Activated CD4-positive, alpha-beta memory T cell treated with anti-CD3 and anti-CD28 coated beads for 36 hours (primary cell): ENCODE measurements at places on chromosomes 6 and 20.

- DNase-seq, result no peak
These were observed 126.5 kb upstream of the JAG1 start for GRCh38 chr20:10800288-10800687.

- no peak for DNase-seq
These were observed 1.9 kb upstream of the IGF2R start for GRCh38 chr6:159966981-159967380.

- DNase-seq, result no peak
These were observed 210.9 kb downstream of the SLC24A3 start for GRCh38 chr20:19423097-19423899.

DNA sequence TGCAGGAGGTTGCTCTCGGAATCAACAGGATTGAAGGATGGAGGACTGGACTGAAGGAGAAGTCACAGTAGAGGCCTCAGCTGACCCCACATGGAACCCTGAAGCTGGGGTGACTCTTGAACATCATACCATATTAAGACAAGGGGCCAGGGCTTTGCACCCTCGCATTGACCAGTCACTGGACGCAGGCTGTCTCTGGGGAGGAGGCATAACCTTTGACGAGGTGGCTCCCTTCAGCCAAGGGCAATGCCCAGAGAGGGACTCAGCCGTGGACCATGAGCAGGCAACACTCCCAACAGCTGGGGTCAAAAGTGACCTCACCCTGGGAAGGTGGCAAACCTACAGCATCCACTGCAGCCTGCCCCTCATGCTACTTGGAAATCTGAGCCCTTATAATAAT is 21.7 kb downstream of the PACSIN1 start:
- no peak for DNase-seq

DNA sequence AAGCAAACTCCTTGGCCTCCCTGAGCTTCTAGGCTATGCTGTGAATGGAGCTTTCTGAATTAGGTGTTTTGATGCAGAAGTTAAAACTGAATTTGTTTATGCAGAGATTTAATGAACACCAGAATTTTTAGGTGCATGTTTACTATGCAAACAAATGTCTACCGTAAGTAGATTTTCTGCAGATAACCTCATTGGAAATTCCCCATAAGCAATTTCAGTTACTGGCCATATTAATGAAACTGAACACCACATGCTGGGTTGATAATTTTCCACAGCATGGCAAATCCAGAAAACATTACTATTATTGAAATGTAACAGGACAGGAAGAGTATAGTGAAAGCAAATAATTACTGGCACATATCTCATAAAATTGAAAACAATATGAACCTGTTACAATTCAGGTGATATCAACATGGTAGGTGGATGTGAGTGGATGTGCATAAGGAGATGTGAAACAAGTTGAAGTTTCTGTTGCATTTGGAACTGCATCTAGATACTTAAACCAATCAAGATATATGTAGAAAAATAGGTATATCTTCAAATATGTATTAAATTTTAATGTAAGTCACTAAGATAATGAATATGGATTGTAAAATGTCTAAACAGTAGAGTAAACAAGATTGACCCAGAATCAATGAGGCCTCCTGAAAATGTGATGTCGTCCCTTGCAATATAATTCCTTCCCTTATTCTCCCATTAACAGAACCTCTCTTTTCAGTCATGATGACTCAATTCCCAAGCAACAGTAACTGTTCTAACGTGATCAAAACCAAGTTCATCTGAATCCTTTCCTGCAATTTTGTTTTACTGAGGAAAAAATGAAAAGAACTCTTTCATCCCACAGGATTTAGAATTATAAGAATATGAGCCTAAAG is 11.0 kb downstream of the PTCHD4 start:
- DNase-seq, result no peak

DNA sequence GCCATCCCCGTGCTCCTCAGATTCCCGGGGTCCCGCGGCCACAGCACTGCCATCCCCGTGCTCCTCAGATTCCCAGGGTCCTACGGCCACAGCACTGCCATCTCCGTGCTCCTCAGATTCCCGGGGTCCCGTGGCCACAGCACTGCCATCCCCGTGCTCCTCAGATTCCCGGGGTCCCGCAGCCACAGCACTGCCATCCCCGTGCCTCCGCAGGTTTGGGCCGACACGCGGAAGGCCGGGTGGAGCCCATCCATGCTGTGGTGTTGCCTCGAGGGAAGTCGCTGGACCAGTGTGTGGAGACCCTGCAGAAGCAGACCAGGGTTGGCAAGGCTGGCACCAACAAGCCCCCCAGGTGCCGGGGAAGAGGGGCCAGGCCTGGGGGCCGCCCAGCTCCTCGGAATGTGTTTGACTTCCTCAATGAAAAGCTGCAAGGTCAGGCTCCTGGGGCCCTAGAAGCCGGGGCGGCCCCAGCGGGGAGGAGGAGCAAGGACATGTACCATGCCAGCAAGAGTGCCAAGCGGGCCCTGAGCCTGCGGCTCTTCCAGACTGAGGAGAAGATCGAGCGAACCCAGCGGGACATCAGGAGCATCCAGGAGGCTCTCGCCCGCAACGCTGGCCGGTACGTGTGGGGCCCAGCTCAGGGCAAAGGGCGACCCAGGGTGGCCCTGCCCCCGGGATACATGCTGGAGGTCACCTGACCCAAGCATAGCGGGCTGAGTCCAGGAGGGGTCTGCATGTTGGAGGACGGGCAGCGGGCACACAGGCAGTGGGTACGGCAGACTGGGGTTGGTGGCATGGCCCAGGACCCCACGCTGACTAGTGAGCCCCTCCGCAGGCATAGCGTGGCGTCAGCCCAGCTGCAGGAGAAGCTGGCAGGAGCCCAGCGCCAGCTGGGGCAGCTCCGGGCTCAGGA is 1.3 kb upstream of the LIME1 start:
- no peak for DNase-seq

DNA sequence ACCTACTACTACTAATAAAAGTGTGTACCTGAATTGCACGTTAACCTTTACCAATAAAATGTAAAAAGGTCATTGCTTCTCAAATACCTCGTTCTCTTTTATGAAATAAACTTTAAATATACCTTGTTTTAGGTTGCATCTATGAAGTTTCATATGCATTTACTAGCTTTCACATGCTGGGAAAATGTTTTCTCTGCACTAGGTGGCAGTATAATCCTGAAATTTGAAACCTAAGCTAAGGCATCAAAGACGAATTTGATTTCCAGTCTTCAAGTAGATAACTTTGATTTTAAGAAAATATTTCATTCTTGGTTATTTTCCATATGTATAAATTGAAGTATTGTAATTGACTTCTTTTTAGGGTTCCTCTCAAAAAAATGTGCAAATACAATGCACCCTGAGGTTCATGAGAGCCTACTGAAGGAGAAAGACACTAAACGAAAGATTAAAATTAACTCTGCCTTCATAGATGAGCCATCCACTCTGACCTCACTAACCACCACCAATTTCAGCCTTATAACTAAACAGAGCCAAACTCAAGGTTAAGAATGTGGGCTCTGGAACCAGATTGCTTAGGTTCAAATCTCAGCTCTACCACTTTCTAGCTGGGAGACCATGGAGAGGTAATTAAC is 7.3 kb upstream of the COL9A1 start:
- DNase-seq, result no peak

GRCh38 chr6:124797224-124797623 is 165.0 kb upstream of the RNF217 start:
- DNase-seq, result no peak

DNA sequence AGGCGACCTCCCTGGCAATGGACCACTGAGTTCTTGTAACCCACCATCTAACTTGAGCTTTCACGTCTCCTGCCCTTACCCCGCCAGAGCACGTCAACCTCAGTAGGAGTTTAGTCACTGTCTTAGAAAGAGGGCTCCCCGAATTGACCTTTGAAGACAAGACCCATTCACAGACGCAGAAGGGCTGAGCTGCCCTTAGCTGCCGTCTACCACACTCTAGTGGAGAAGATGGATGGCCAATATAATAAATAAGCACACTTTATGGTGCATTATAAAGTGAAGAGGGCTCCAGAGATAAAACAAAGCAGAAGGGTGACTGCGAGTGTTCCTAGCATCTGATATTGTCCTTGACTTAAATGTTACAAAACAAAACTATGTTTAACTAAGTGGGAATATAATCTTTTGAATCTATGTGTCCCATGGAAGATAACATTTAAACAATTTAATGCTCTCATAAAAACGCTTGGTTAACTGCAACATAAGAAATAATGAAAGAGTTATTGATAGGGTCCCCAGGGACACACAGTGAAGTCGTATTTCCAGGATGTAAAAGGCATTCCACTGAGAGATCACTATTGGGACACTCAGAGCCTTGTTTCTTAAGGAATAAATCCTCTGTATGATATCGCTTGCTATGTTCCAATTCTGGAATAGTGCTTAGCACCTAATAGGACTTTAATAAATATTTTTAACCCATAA is 261.1 kb downstream of the THBS2 start:
- no peak for DNase-seq

- DNase-seq, result no peak
These were observed 45.3 kb downstream of the PRR18 start for GRCh38 chr6:166262743-166263515.

GRCh38 chr6:117552618-117553017 is 49.7 kb downstream of the GOPC start:
- DNase-seq, result no peak

DNA sequence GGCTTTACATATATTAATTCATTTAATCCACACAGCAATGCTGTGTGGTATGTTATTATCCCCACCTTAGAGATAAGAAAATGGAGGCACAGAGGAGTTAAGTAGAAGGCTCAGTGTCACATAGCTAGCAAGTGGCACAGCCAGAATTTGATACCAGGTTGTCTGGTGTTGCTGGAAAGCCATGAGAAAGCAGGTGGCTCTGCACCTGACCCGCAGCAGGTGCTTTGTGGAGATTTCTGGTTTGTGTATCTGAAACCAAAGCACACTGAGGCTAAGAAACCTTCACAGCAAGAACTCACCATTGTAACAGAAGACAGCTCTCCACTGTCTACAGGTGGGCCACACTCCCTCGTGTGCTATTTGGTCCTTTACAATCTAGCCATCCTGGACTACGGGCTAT is 7.5 kb downstream of the ELMO2 start:
- DNase-seq, result no peak

DNA sequence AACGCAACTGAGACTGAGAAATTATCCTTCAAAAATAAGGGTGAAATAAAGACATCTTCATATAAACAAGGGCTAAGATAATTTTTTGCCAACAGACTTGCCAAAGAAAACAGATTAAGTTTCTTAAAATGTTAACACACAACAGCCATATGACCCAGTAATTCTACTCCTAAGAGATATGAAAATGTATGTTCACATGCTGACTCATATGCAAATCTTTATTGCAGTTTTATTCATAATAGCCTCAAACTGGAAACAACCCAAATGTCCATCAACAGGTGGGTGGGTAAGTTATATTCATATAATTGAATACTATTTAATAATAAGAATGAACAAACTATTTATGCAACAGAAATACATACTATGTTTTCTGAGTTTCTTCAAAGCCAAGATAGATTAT is 140.1 kb downstream of the REV3L start:
- no peak for DNase-seq

DNA sequence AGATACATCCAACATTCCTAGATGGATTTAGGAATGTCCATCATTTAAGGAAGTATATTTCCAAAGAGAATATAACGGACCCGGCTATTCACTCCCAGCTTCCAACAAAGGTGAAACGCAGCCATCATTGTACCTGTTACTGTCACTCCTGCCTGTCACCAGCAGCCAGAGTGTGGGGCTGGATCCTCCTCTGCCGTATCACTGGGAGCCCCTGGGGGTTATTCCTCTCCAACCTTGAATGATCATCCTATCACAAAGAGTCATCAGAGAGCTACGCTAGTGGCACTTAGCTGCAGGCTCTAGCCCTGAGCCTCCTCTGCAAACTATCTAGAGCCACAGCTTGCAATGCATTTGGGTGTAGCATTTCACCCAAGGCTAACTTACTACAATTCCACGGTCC is 73.6 kb upstream of the NHSL1 start:
- DNase-seq, result no peak

DNA sequence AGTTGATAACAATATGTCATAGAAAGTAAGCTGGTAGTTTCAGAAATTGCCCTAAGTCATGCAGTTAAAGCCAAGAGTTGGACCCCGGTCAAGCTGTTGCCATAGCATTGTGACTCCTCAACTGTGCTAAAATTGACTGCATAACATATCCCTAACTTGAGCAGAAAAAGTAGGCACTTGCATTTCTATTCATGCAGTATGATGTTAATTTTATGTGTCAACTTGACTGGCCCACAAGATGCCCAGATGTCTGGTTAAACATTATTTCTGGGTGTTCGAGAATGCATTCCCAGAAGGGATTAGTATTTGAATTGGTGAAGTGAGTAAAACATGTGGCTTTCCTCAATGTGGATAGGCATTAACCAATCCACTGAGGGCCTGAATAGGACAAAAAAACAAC is 136.4 kb downstream of the GPR63 start:
- DNase-seq, result no peak

DNA sequence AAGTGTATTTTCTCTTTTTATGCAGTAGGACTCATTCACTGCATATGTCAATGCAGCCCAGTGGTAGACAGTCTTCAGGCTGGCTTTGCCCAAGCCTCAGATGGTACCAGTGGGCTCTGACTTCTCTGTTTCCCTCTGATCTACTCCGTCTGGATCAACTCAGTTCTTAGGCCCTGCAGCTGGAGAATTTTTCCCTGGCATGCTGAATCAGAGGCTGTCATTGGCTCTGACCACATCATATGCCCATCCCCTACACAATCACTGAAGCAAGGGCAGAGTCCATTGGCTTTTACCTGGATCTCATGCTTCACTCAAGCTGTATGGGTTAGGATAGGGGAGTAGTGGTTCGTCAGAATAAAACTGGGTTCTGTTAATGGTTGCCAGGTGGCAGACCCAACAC is 57.8 kb downstream of the KIZ start:
- no peak for DNase-seq
